Activated CD4-positive, alpha-beta T cell treated with anti-CD3 and anti-CD28 coated beads, Interleukin-2, amount 50 U/mL, for 4 hours (primary cell): ENCODE measurements at places on chromosomes 13 and 19.

DNA sequence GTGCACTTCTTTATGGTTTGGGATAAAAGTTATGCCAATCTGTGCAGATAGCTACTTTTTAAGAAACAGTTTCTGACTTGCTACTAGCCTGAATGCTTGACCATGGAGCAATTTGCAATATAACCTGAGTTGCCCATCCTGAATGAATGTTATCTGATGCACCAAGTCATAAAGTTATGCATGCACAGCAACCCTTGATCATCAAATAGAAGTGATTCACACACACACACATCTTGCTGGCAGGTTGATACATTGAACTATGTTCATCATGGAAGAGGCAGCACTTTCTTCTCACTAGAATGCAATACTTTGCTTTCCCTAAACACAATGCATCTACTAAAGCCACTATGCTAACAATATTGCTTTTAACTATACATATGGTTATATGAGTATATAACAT, 311.5 kb downstream of the RFC3 start:
- no peak for DNase-seq

DNA sequence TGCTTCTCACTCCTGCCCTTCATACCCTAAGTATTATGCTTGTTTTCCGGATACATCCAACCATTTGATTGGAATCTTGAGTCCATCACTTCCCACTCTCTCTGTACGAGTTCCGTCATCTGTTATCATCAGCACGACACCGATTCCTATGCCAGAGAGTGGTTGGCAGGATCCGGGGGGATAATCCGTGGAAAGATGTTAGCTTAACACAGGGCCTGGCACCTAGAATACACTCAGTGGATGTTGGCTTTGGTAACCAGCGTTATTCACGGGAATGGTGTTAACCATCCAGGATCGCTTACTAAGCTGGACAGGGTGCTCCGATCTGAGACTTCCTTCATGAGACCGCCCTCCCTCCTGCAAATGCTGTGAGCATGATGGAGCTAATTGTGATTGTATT, 12.4 kb downstream of the VSTM2B start:
- DNase-seq: no peak

DNA sequence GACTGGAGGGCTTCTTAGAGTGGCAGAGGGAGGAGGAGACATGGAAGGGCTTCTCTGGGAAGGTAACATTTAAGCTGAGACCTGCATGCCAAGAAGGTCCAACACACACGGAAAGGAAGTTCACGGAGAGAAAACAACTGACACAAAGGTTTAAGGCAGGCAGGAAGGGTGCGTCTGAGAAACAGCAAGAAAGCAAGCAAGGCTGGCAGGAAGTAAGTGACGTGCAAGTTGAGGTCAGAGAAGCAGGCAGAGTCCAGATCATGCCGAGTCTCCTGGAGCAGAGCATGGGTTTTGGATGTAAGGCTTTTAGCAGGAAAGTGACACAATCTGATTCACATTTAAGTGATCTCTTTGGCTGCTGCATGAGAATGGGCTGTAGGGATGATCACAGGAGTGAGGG, 60.5 kb downstream of the ATP7B start:
- no peak for DNase-seq

GRCh38 chr19:34589730-34590129, 87.2 kb downstream of the SCGB2B2 start:
- DNase-seq: no peak

GRCh38 chr13:94988654-94989053, 276.3 kb upstream of the SOX21 start:
- DNase-seq: no peak

GRCh38 chr13:53241891-53242348, 213.3 kb downstream of the OLFM4 start:
- no peak for DNase-seq

- no peak for DNase-seq
These were observed 38.4 kb upstream of the RAP2A start for GRCh38 chr13:97395447-97396136.

- no peak for DNase-seq
These were observed 125.0 kb downstream of the STK24 start for GRCh38 chr13:98451676-98452470.

- DNase-seq: no peak
These were observed 561.8 kb downstream of the GPC6 start for GRCh38 chr13:93788456-93788855.

DNA sequence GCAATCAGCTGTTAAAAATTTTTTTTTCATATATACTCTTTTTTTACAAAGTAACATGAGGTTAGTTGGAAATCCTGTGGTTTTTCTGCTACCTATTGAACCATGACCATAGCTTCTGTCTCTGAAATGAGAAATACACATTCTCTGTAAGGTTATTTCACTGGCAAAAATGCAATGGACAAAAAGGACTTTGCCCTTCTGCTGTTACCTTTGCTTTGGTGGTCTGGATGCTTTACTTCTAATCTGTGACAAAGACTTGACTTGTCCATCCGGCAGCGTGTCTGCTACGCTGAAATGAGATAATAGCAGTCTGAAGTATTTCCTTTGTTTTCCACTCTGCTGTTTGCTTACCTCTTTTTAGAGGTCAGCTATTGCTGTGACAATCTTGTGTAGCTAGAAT, 412.8 kb downstream of the SLITRK6 start:
- DNase-seq: no peak

- DNase-seq: no peak
These were observed 102.1 kb downstream of the ATP8A2 start for GRCh38 chr13:25473864-25474263.

- DNase-seq: no peak
These were observed 26.9 kb downstream of the NOTCH3 start for GRCh38 chr19:15173746-15174404.

GRCh38 chr19:35671818-35672217, 5.5 kb downstream of the UPK1A start:
- no peak for DNase-seq

DNA sequence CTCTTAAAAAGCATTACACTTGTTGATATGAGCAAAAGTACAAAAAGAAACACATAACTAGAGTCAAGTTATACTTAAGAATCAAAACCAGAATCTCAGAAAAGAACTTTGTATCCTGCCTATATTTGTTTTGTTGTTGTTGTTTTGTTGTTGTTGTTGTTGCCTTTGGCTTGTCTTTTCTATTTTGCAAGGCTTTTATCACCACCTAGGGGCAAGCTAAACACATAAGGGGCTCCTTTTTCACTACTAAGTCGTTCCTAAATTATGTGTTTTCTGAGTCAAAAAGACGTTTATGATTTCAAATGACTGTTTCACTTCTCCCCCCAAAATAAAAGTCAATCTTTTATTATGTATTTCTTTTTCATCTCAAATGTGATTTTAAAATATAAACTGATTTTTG, 250.2 kb downstream of the RBM26 start:
- no peak for DNase-seq

GRCh38 chr13:112347986-112348385, 28.2 kb upstream of the SPACA7 start:
- DNase-seq: no peak
